ENCODE measurements at places on chromosomes 12 and 14.

- DNase-seq: peak; percentile 74
Observed at GRCh38 chr14:64763801-64764621, 59.8 kb downstream of the PLEKHG3 start.

DNA sequence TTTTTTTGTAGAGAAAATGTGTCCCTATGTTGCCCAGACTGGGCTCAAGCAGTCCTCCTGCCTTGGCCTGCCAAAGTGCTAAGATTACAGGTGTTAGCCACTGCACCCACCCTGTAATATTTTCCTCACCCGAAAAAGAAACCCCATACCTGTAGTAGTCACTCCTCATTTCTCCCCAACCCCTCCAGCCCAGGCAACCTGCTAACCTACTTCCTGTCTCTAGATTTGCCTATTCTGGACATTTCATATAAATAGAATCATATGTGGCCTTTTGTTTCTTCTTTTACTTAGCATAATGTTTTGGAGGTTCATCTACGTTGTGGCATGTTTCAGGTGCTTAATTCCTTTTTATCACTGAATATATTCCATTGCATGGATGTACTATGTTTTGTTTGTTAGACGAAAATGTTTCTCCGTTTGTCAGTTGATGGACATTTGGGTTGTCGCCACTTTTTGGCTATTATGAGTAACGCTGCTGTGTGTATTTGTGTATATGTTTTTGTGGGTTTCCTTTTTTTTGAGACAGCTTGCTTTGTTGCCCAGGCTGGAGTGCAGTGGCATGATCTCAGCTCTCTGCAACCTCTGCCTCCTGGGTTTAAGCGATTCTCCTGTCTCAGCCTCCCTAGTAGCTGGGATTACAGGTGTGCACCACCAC is 6.2 kb downstream of the ANKRD13A start:
- no peak for DNase-seq

DNA sequence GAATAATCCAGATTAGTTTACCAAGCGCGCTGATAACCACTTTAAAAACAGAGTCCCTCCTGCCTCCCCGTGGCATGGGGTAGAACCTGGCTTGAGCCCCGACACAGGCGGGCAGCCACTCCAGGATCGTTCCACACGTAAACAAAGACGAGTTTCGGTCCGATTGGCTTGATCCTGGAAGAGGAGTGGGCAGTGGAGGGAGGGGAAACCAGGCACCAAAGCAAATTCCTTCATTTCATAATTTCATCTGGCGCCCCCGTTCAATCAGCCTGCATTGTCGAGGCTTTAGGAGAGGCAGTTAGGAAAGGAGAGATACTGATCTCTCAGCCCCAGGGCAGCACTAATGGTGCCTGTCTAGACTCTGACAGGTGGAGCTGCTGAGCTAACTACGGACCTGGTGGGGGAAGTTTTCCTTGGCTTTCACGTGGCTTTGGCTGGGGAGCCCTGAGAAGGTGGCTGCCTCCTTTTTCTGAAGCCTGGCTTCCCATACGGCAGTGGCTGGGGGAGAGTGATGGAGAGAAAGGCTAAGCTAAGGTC is 751 bp upstream of the GPRC5A start:
- no peak for DNase-seq

GRCh38 chr12:5318874-5319273 is 113.0 kb upstream of the NTF3 start:
- no peak for DNase-seq

GRCh38 chr14:105414456-105415371 is 4.9 kb upstream of the MTA1 start:
- peak; percentile 65 for DNase-seq

GRCh38 chr12:8594072-8594471 is 18.6 kb downstream of the AICDA start:
- no peak for DNase-seq

DNA sequence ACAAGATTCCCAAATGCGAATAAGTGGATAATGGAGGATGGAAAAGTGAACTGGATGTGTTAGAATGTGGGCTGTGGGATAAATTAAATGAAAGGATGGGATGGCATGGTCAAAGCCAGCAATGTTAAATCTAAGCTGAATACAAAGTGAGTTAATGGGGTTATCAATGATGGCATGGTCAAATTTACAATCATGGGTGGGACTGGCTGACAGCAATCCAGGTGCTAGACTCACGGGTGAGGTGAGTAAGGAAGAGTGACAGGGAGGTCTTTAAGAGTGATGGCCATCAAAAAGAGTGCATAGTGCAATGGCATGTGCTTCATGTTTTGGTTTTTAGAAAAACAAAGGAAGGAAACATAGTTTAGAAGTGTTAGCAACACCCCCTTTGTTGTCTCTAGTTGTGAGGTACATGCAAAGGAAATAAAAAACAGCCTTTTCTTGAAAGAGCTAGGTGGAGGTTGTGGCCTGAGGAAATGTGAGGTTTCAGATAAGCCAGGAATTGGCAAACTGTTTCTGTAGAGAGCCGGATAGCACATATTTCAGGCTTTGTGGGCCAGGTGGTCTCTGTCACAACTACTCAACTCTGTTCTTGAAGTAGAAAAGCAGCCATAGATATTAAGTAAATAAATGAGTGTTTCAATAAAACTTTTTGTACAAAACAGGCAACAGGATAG is 328.7 kb downstream of the RPL10L start:
- no peak for DNase-seq

GRCh38 chr14:100562751-100563150 is 24.5 kb downstream of the BEGAIN start:
- DNase-seq: no peak
